ENCODE measurements at places on chromosomes 7 and 10.
A peak's percentile ranks its signal among the peaks of the same experiment; 100 is the strongest.

- peaks cover 41% of the 10 kb centered on the region for H3K27me3 ChIP-seq
- H3K4me3 ChIP-seq = no peak overlapping the region
- DNase-seq = no peak
- no peaks in the 10 kb centered on the region for H3K4me1 ChIP-seq
- H3K36me3 ChIP-seq = no peaks in the 10 kb centered on the region
These were observed 297.2 kb downstream of the RPS24 start for GRCh38 chr10:78330884-78331283.

DNA sequence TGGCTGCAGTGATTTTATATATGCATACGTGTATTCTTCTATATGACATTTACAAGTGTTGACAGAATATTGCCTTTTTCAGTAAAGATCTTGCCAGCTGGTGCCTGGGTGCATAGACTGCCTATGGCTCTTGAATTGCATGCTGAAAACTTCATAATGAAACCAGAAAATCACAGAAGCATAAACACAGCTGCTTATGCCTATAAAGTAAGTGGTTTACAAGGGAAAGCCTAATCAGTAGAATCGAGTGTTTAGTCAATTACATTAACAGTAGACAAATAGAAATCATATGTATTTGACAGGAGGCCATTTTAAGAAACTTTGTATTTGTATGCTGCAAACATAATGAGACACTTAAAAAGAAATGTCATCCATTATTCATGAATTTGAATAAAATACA, 82.5 kb downstream of the TMEM168 start:
- H3K4me1 ChIP-seq = no peaks in the 10 kb centered on the region
- no peak for DNase-seq
- H3K4me3 ChIP-seq = no peak overlapping the region
- peaks cover 16% of the 10 kb centered on the region for H3K27me3 ChIP-seq

- no peak overlapping the region for H3K27ac ChIP-seq
- H3K36me3 ChIP-seq = peaks cover 3% of the 10 kb centered on the region
- H3K4me3 ChIP-seq = no peak overlapping the region
- DNase-seq = no peak
- peaks cover 35% of the 10 kb centered on the region for H3K27me3 ChIP-seq
- peaks cover 16% of the 10 kb centered on the region for H3K4me1 ChIP-seq
These were observed 34.2 kb downstream of the C7orf33 start for GRCh38 chr7:148624735-148625134.

- H3K27me3 ChIP-seq = peaks cover 40% of the 10 kb centered on the region
- DNase-seq = no peak
- H3K36me3 ChIP-seq = no peaks in the 10 kb centered on the region
- no peak overlapping the region for H3K27ac ChIP-seq
- H3K4me1 ChIP-seq = no peaks in the 10 kb centered on the region
- H3K4me3 ChIP-seq = no peak overlapping the region
These were observed 35.5 kb downstream of the ICA1 start for GRCh38 chr7:8226501-8226900.

GRCh38 chr7:44147026-44147991, 6.2 kb upstream of the MYL7 start:
- H3K27ac ChIP-seq = no peak overlapping the region
- H3K36me3 ChIP-seq = no peaks in the 10 kb centered on the region
- H3K27me3 ChIP-seq = peaks cover 6% of the 10 kb centered on the region
- no peak overlapping the region for H3K4me3 ChIP-seq
- no peaks in the 10 kb centered on the region for H3K4me1 ChIP-seq
- no peak for DNase-seq

DNA sequence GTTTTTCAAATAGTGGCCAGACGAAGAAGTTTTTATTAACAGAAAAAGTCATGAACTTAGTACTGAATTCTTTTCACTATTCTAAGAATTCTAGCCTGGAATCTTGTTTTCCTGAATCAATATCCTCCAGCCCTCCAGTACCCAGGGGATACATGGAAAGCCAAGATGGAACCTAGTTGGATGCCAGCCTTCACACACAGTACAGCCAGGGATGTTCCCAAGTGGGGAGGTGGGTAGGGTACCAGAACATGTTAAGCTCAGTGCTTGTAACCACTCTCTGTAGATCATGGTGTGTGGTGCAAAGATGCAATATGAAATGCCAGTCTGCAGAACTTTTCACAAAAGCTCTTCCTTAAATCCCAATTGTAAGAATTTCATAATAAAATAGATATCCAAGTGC, 128.0 kb downstream of the POU6F2 start:
- H3K4me1 ChIP-seq = no peaks in the 10 kb centered on the region
- H3K27ac ChIP-seq = no peak overlapping the region
- no peaks in the 10 kb centered on the region for H3K36me3 ChIP-seq
- peaks cover 10% of the 10 kb centered on the region for H3K27me3 ChIP-seq
- no peak for DNase-seq

DNA sequence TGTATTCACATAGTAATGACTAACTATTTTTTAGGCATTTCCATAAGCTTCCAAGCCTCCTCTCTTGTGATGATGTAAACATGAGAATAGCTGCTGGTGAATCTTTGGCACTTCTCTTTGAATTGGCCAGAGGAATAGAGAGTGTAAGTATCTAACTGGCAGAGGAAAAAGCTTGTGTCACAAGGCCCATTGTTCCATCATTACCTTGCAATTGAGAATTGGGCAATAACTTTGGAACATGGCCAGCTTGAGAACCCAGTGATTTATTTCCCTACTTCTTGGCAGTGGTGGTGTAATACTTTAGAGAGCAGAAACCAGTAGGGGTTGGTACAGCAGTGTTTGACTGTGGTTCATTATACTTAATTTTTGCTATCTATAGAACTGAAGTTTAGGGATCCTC, 12.0 kb downstream of the IFRD1 start:
- H3K27ac ChIP-seq = peak overlapping the region; percentile 42
- H3K27me3 ChIP-seq = no peaks in the 10 kb centered on the region
- H3K36me3 ChIP-seq = peaks cover 92% of the 10 kb centered on the region

DNA sequence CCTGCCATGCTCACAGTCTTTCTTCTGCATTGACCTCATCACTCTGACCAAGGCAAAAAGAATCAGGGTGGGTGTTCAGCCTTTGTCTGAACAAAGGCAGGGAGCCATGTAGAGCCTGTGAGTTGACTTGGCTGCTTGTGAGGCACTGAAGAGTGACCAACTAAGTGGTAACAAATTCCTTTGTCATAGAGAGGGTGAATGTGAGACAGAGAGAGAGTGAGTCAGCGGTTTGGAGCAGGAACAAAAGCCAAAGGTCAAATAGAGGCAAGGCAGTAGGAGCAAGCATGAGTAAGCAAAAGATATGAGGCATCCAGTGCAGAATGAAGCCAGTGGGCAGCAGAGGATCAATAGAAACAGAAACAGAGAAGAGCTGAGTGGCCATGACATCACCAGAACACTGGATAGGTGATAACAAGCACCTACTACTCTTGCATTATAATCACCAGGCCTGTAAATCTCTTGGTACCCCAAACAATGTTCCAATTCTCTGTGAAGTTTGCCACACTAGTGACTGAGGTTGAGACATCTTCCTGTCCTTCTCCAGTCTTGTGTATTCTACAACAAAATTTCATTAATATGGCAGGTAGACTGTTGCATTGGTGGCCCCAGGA, 116.2 kb upstream of the LAMB4 start:
- H3K36me3 ChIP-seq = no peaks in the 10 kb centered on the region
- H3K4me1 ChIP-seq = no peaks in the 10 kb centered on the region
- H3K4me3 ChIP-seq = no peak overlapping the region
- no peak overlapping the region for H3K27ac ChIP-seq
- DNase-seq = no peak

DNA sequence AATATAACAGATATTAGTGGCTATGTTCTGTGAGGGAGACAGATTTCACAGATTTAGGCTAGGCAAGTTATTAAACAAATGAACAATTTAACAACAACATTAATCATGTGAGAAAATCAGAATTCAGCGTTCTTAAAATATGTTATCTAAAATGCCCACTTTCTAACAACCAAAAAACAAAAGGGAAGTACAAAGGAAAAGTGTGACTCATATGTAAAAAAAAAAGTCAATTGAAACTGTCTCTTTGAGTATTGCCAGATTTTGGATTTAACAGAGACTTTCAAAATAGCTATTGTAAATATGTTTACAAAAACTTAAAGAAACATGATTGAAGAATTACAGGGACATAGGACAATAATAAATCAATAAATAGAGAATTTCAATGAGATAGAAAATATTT, 34.8 kb upstream of the ARHGAP22 start:
- H3K36me3 ChIP-seq = no peaks in the 10 kb centered on the region
- no peak for DNase-seq
- H3K27ac ChIP-seq = no peak overlapping the region
- no peak overlapping the region for H3K4me3 ChIP-seq
- H3K27me3 ChIP-seq = peaks cover 27% of the 10 kb centered on the region

GRCh38 chr7:5634107-5634950, 147.1 kb downstream of the RNF216 start:
- H3K27ac ChIP-seq = no peak overlapping the region
- H3K27me3 ChIP-seq = no peaks in the 10 kb centered on the region
- no peak overlapping the region for H3K4me3 ChIP-seq
- peaks cover 38% of the 10 kb centered on the region for H3K36me3 ChIP-seq

- H3K36me3 ChIP-seq = no peaks in the 10 kb centered on the region
- no peaks in the 10 kb centered on the region for H3K4me1 ChIP-seq
- DNase-seq = no peak
- H3K27ac ChIP-seq = no peak overlapping the region
- no peaks in the 10 kb centered on the region for H3K27me3 ChIP-seq
These were observed 808.5 kb upstream of the CELF2 start for GRCh38 chr10:10209167-10209566.

GRCh38 chr10:98880971-98881370, 354.7 kb downstream of the HPSE2 start:
- no peaks in the 10 kb centered on the region for H3K4me1 ChIP-seq
- H3K27ac ChIP-seq = no peak overlapping the region
- no peaks in the 10 kb centered on the region for H3K36me3 ChIP-seq

DNA sequence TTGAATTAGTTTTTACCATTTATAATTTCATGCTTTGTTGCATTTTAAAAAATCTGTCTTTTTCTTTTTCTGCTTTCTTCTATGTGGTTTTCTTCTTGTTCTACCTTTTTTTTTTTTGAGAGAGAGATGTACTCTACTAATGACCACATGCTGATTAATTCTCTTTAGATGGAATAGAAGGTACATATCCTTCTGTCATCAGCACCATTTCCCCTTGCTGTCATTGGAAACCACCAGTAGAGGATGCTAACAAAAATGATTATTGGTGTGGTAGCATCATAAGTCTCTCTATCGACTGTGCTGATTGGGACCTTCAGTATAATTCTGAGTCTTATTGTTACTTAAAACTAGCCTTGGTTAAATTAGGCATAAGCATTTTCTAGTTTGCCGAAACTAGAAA, 3.6 kb downstream of the ZEB1 start:
- H3K27ac ChIP-seq = no peak overlapping the region
- no peak overlapping the region for H3K4me3 ChIP-seq
- H3K4me1 ChIP-seq = peaks cover 35% of the 10 kb centered on the region

- H3K4me1 ChIP-seq = no peaks in the 10 kb centered on the region
- no peak for DNase-seq
- H3K4me3 ChIP-seq = no peak overlapping the region
- no peak overlapping the region for H3K27ac ChIP-seq
These were observed 96.8 kb downstream of the PPP1R3C start for GRCh38 chr10:91536111-91536510.

DNA sequence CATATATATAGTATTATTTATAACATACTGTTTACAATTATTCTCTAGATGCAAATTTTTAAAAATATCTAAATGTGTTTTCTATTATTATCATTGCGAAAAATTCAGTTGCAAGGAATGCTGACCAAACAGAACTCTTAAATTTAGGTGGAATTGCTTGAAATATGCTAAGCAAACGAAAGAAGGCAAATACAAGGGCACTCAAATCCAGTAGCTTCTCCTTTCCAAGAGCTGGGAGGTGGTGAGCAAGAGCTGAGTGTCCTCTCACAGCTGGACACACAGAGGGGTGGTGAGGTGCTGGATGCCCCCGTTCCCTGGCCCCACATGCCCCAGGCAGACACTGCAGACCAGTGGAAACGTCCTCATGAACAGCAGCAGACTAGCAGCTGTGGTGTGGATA, 166.0 kb downstream of the TAX1BP1 start:
- no peak for DNase-seq
- no peaks in the 10 kb centered on the region for H3K27me3 ChIP-seq
- H3K36me3 ChIP-seq = peaks cover 4% of the 10 kb centered on the region

GRCh38 chr7:167090-167855, 25.1 kb upstream of the FAM20C start:
- H3K36me3 ChIP-seq = no peaks in the 10 kb centered on the region
- no peak overlapping the region for H3K4me3 ChIP-seq
- no peaks in the 10 kb centered on the region for H3K4me1 ChIP-seq
- DNase-seq = no peak
- H3K27me3 ChIP-seq = peaks cover 53% of the 10 kb centered on the region
